ENCODE measurements at places on chromosomes 6 and 20.

DNA sequence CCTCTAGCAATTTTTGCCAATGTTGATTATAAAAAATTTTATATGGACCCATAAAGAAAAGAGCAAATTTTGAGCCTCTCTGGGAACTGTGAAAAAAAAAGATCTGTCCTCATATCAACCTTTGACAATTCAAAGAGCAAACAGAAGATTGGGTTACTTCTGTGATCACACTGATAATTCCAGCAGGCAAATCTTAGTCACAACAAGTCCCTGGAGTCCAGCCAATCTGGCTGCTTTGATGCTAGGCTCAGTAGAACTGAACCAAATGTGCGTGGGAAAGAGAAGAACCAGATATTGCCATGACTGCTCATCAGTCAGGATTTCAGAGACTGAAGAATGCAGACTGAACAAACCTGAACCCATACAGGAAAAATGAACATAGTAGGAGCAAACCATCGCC lies 438.4 kb upstream of the FLRT3 start:
- DNase-seq, result no peak

DNA sequence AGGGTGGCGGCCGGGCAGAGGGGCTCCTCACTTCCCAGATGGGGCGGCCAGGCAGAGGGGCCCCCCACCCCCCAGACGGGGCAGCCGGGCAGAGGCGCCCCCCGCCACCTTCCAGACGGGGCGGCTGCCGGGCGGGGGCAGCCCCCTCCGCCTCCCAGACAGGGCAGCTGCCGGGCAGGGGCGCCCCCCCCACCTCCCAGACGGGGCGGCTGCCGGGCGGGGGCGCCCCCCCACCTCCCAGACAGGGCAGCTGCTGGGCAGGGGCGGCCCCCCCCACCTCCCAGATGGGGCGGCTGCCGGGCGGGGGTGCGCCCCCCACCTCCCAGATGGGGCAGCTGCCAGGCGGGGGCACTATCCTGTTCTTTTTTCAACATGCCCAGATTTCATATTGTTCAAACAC lies 78.2 kb upstream of the DST start:
- no peak for DNase-seq

DNA sequence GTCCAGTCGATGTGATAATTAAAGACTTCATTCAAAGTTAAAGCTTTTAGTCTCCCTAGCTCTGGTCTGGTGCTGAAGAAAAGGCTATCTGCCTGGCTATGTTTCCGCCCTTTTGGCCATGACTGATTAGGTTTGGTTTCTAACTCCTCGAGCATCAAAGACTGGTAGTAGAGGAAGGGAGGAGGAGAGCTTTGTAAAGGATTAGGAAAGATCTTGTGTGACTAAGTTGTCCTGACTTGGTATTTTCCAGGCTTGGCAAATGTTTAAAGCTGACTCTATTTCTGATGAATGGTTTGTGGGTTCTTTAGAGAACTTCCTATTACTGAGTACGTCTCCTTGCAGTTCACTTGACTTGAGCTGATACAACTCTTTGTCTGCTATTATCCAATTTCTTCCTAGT lies 312.9 kb downstream of the GJA1 start:
- DNase-seq, result no peak

GRCh38 chr20:32707691-32708581 lies 34.2 kb upstream of the C20orf203 start:
- no peak for DNase-seq

DNA sequence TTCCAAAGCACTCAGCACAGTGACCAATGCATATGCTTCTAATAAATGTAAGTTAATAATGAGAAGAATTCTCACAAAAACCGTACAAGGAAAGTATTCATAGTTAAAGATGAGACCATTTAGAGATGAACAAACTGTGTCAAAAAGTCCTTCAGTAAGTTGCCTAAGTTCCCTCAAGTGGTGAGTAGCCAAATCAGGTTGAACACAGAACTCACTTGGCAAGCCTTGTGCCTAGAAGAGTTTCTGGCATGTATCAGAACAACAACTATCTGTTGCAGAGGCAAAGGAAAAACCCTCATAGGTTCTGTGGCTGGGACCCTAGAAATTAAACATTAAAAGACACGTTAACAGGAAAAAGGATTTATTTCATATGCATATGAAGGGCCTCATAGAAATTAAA lies 129.6 kb upstream of the DOK5 start:
- DNase-seq, result no peak

- DNase-seq, result no peak
Observed at GRCh38 chr6:44185953-44186634, 27.5 kb downstream of the CAPN11 start.

DNA sequence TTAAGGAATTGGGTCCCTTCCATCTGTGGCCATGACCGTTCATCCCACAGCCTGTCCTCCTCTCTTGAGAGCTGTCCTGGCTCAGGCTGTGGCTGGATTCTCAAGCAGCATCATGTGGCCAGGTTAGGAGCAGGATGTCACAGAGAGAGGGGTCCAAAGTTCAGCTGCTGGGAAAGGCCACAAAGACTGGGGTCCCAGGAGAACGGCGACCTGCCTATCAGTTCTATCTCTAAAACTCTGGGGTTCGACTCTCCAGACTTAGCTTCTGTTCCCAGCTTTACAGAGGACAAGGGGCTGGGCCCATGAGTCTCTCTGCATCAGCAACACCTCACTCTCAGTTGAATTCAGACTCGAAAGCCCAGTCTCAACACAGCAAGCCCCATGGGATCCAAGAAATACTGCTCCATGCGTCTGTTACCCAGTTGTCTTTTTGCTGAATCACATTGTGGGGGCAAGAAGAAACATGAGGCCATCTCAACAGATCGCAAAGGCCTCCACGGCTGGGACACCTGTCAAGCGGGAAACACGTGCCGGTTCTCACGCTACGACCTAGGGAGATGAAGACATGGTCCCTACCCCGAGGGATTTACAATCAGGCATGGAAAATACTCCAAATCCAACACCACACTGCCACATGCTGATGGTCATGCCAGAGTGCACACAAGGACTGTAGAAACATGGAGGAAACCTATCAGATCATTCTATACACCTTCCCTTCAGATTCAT lies 95.4 kb downstream of the SLC22A23 start:
- DNase-seq, result no peak

- no peak for DNase-seq
Observed at GRCh38 chr6:6331946-6332601, 11.6 kb upstream of the F13A1 start.

DNA sequence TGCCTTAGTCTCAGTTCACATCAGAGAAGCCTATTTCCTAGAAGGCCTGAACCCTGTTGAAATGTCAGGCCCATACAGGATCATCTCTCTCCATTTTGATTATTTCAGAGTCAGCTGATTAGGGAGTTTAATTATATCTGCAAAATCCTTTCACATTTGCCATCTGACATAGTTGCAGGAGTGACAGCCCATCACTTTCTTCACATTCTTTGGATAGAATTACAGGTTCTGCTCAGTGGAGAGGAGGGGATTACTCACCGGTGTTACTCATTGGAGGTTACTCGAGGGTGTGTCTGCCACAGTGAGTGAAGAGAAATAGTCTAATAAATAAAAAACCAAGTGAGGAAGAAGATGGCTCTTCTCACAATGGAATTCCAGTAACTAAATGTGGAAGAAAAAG lies 216.8 kb downstream of the TMEM242 start:
- peak; percentile 69 for DNase-seq

All from ACHN (cell line).